ENCODE measurements at places on chromosomes 1 and 21.
A peak's percentile ranks its signal among the peaks of the same experiment; 100 is the strongest.

DNA sequence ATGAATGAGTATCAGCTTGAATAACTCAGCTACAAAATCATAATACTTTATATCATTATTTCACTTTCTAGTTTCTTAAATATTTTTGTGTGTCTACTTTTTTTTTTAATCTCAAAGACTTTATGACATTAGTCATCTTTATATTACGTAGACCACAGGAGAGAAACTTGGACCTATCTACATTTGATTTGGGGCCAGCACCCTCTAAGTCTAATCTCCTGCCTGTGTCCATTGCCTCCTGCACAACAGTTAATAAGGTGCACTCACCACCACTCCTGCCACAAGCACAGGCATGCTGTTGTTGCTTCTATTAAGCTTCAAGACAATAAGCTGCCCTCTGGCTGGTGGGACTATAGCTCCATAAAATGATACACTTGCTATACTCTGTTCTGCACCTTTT is 70.4 kb downstream of the DIRAS3 start:
- DNase-seq, result no peak

DNA sequence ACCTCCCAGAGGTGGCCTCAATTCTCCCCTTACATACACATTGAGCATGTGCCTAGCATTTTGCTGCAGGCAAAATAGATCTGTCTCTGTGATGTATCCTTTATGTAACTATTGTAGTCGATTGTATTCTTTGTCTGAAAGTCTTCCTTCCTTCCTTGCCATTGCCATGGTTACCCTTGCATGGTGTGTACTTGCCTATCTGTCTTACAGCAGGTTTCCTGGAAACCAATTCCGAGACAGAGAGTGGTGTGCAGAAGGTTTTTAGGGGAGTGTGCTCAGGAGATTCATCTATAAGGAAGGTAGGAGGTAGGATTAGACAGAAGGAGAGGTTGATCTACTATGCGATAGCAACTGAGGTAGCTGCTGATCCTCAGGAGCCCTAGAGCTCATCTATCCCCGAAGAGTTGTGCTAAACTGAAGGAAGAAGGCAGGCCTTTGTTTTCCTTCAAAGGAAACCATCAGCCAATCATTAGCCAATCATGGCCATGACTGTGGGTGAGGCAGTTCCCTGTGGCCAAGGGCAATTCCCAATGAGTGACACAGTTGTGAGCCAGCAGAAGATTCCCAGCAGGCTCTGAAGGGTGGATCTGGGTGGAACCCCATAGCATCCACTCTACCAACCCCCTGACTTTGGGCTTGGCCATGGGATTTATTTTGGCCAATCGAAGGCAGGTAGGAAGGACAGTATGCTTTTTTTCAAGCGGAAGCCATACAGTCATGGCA is 15.0 kb downstream of the CITED4 start:
- no peak for DNase-seq

GRCh38 chr1:87329051-87329525 is 408 bp downstream of the LMO4 start:
- peak; percentile 35 for DNase-seq

DNA sequence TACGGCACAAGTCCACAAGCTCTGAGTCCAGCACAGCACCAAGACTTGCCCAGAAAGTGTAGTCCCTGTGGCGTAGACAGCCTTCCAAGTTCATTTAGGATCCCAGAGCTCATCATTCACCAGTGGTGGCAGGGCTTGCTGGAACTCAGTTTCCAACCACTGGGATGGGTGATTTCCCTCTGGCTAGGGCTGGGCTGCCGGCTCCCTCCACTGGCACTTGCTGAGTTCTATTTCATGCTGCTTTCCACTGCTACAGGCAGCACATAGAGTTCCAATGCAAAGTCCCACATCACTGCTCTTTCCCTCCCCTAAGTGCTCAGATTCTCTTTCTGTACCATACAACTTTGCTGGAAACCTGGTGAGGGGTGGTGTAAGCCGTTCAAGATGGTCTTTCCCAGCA is 510.3 kb upstream of the TMPRSS15 start:
- DNase-seq, result no peak

DNA sequence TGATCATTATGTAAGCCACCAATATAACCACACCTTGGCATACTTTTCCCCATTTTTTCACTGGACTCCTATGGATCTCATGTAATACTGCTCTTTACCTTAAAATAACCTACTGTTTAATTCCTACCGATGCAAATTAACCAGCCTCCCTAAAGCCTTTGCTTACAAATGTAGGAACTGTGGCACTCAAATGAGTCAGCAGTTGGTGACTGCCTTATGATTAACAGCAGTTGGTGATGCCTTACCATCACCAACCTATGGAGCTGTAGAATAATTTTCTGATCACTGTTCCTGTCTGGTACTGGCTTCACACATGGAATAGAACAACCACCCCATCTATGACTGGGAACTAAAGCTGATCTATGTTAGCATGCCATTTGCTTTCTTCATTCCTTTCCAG is 7.8 kb upstream of the NUDT17 start:
- DNase-seq, result no peak

GRCh38 chr1:74679811-74680210 is 6.2 kb upstream of the ERICH3 start:
- DNase-seq, result no peak

DNA sequence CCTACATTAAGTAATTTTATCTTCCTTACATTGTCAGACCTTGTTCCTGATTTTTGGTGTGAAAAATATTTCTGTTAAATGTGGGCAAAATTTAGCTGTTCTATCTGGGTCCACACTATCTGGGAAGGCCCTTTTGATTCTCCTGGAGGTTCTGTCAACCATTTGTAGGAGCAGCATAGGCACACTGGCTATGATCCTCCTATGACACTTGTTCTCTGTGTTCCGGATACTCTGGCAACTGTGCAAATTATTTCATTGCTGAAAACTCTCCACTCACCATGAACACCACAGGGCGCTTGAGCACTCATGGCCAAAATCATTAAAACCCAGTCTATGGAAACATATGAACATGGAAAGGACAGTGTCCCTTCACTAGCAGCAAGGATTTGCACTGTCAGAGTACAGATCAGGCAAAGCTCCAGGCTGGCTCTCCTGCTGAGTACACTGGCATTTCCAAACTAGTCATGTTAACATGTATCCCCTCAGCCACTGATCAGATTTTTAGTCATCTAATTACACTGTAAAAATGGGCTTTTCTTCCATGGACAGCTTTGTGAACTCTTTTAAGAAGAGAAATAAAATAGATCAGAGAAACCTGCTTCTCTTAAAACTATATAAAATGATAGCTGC is 43.9 kb upstream of the SGIP1 start:
- peak; percentile 37 for DNase-seq

- peak; percentile 65 for DNase-seq
These were observed 213.4 kb downstream of the APP start for GRCh38 chr21:25956993-25957714.

GRCh38 chr1:104765085-104765484 is 1015.4 kb downstream of the AMY1C start:
- no peak for DNase-seq

DNA sequence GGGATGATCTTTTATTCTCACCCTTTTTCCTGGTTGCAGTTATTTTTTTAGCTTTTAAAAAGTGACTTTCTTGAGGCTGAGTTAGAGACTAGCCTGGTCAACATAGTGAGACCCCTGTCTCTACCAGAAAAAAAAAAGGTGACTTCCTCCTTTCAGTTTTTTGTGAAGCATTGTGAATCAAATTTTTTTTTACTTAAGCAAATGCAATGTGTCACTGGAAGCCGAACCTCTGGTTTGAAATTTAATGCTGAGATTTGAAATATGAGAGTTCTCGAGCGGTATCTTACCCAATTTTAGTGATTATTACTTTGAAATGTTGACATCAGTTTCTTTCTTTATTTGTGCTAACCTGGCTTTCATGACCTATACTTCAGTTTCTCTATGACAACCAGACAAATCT is 3.6 kb downstream of the CAP1 start:
- no peak for DNase-seq

GRCh38 chr1:22711591-22712501 is 1.2 kb downstream of the EPHB2 start:
- DNase-seq, result peak; percentile 13

- no peak for DNase-seq
These were observed 8.5 kb downstream of the CCT8 start for GRCh38 chr21:29064850-29065481.

GRCh38 chr21:24188506-24188905 is 1418.8 kb downstream of the MRPL39 start:
- no peak for DNase-seq

- DNase-seq, result no peak
These were observed at the start of gene HDGF for GRCh38 chr1:156751451-156751756. Gene HDGF (minus strand): TSS chr1:156751675. CDS start chr1:156751429, 246 bp downstream.

All from AG10803 (cell line).